ENCODE measurements at places on chromosomes 5 and 9.

DNA sequence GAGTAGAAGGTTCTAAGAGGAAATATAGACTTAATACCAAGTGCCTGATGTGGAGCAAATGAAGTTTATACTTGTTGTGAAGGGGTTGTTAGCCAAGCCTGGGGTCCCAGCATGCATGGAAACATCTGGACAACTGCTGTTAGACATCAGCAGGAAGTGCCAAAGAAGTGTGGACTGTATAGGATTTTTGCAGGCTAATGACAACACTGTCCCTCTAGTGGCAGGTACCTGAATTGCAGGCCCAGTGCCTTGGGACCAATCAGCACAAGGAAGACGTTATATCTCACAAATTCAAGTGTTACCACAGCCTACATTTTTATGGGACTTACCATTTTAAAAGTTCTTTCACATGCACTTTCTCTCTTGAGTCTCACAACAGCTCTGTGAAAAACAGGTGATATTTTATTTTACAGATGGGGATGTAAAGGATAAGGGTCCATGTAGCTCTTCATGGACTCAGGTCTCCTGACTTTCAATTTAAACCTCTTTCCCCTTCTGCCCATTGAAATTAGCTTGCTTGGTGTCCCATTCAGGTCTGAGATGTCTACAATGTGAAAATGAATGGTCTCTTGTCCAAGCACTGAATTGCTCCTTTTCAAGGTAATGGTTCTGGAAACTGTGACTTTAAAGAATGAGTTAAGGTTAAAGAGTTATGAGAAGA, 89.0 kb upstream of the MAP1B start:
- peak; percentile 21 for DNase-seq

DNA sequence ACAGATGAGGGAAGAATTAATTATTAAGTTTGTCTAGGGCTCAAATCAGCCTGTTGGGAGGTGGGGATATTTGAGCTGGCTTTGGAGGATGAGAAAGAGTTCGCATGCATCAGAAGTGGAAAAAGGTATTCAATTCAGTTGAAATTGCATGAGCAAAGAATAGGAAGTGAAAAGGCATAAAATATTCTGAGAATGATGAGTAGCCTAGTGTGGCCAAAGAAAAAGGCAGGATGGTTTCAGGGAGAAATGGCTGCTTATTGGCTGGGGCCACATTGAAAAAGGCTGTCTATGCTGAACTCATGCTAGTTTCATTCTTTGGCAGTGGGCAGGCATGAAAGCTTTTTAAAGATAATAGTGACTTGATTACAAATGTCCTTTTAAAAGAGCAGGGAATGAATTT, 235.4 kb upstream of the RIOK2 start:
- no peak for DNase-seq

GRCh38 chr9:87872079-87872624, 10.5 kb upstream of the SPATA31E1 start:
- DNase-seq: no peak

DNA sequence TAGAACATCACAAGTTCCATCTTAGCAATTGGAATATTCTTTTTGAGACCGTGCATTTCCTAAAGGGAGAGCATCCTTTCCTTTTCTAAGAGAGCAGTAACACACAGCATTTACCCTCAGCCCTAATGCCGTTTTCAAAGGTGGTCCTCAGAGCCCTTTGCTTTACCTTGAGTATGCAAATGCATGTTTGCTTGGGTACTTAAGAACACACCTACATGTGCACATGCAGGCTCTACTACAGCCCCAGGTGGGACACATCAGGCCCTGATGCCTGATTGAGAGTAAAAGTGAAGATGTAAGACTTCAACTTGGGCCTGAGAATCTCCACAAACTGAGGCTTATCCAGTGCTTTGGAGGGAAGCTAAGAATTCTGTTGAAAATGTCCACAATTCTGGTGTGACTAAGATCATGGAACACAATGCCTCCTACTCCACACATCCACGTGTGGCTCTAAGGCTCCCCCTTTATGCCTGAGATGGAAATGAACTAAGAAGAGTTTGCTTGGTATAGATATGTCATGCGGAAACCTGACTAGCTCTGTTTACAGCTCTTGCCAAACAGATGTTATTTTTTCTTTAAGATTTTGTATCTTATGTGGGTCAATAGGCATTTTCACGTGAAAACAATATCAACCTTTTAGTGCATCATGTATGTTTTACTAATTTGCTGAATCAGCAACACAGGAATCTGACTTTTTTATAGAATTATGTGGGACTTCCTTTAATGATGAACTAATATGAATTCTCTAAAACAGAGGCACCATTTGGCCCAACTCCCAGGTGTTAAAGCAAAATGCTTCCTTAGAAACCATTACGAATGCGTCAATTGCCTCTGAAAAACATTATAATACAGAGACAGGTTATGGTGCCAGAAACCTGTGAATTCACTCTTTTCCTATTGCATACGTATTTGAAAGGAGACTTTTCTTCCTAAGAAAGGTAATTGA, 48.9 kb upstream of the SLC2A8 start:
- DNase-seq: no peak

DNA sequence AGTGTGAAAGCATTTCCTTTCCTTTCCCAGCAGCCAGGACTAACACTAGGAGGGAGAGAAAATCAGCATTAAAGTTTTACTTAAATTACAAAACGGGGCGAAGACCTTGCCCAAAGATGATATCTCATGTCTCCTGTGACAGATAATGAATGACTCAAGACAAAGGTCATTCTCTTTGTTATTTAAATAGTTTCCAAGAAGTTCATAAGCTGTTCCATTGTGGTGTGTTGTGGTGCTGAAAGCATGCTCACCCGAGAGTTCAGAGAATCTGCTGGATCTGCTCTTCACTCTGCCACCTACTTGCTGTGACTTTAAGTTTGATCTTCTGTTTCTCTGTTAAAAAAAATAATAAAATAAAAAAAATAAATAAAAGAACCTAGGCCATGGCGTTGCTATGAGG, 265.9 kb upstream of the NR4A3 start:
- DNase-seq: no peak

DNA sequence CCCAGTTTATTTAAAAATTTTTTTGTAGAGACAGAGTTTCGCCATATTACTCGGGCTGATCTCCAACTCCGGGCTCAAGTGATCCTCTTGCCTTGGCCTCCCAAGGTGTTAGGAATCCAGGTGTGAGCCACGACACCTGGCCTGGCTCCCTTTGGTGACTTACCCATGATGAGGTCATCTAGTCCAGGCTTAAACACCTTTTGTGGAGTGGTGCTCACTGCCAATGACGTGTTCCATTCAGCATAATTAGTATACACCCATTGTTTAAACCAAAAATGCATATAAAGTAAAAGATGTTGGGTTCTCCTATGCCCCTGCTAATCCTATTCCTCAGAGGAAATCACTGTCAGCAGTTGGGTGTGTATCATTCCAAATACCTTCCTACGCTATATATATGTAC, 91.0 kb downstream of the HSPA4 start:
- no peak for DNase-seq

DNA sequence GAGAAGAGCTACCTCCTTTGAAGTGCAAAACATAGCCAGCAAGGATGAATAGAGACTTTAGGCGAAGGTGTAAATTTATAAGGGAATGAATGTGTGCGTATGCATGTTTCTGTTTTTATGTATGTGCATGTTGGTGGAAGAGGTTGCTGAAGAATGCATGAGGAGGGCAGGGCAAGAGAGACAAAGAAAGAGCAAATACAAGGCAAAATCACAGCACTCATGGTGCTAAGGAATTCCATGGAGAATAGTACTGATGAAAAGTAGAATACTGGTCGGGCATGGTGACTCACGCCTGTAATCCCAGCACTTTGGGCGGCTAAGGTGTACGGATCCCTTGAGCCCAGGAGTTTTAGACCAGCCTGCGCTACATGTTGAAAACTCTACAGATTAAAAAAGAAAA, 762.1 kb upstream of the PTPRD start:
- no peak for DNase-seq

DNA sequence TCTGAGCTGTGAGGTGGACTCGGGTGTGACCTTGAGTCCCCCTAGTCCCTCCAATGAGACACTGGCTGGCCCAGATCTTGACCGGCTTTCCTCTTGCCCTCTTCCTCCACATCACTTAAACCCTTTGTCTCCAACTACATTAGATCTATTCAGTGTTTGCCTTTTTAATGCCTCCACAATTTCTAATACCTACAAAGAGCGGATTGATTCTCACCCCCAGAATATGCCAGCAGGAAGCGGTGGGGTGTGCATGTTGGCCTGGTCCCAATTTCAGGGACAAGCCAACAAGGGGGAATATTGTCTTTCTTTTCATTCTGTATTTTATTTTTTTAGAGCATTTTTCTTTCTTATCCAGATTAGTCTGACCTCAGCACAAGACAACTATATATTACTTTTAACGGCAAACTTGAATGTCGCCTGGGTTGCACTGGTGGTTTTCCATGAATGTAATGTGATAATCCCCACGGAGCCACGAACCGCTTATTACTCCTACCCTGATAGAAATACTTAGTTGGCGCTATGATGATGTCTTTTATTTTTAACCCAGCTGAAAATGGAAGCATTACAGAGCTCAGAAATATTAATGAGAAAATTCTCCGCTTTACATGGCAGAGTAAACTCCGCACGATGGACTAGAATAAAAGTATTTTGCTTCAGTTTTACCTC, 68.5 kb upstream of the MYO10 start:
- no peak for DNase-seq

GRCh38 chr9:8857068-8857925, 1057.7 kb upstream of the DMAC1 start:
- no peak for DNase-seq

- no peak for DNase-seq
Observed at GRCh38 chr5:45262061-45262590, 434.1 kb downstream of the HCN1 start.

DNA sequence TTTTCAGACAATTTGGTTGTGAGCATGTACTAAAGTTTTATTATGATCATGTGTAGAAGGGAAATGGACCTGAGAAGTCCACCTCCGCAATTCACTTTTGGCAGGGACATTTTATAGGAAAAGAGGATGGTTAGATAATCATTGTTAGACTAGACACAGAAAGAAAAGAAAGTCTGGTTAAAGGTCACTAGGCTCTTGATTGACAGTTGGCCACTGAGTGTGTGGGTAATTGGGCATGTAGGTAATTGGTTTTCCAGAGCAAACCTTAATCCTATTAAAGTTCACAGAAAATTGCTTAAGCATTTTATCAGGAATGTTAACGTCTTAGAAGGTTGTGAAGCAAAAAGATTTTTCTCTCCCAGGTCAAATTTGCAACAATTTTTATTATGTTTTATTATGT, 158.5 kb upstream of the CLINT1 start:
- DNase-seq: no peak
